ENCODE measurements at places on chromosomes 2 and 18. TPM values are rescaled to one million over a fixed set of nuclear protein-coding genes. Genes with fewer than 3 reads are reported as not detected.

MYOM1 gene
- total RNA-seq: 0.10 TPM

SP5 gene
- total RNA-seq: not detected

TUBA4B gene
- not detected for total RNA-seq

MRPS9 gene
- 34.1 TPM for total RNA-seq

C2orf80 gene
- total RNA-seq: not detected

TRABD2A gene
- 5.3 TPM for total RNA-seq

TFCP2L1 gene
- under 0.01 TPM for total RNA-seq

IL1RL2 gene
- 0.39 TPM for total RNA-seq

ZDBF2 gene
- total RNA-seq: 9.6 TPM

REG1B gene
- total RNA-seq: not detected

SERPINB12 gene
- not detected for total RNA-seq

KLHL41 gene
- total RNA-seq: 0.20 TPM

TUBA3D gene
- total RNA-seq: not detected

CXXC1 gene
- 20.9 TPM for total RNA-seq

AGAP1 gene
- total RNA-seq: 7.8 TPM

CXCR2 gene
- not detected for total RNA-seq

LDAH gene
- 23.2 TPM for total RNA-seq

VPS4B gene
- 41.3 TPM for total RNA-seq

RESP18 gene
- not detected for total RNA-seq

GREB1 gene
- 0.78 TPM for total RNA-seq

SERPINB4 gene
- not detected for total RNA-seq

SMAD7 gene
- total RNA-seq: 8.8 TPM

NAT8 gene
- not detected for total RNA-seq

GBX2 gene
- 0.24 TPM for total RNA-seq

NEB gene
- under 0.01 TPM for total RNA-seq

KCMF1 gene
- total RNA-seq: 48.3 TPM

INPP5D gene
- total RNA-seq: 0.24 TPM

TUBB6 gene
- 522 TPM for total RNA-seq

TSPYL6 gene
- total RNA-seq: not detected

FRZB gene
- 0.98 TPM for total RNA-seq

CRYBA2 gene
- 0.20 TPM for total RNA-seq

GNLY gene
- total RNA-seq: not detected

DCDC2C gene
- not detected for total RNA-seq

GAD1 gene
- total RNA-seq: 6.7 TPM

DNAJB2 gene
- total RNA-seq: 39.8 TPM

Measured in RPMI7951 (cell line).